ENCODE measurements at places on chromosomes 6 and 20. TPM values are rescaled to one million over a fixed set of nuclear protein-coding genes. Genes with fewer than 3 reads are reported as not detected.

TP53TG5 gene
- total RNA-seq = under 0.01 TPM

FKBP1C gene
- 0.26 TPM for total RNA-seq

B3GALT4 gene
- total RNA-seq = 11.1 TPM

SOD2 gene
- total RNA-seq = 1,558 TPM

CRIP3 gene
- total RNA-seq = 0.26 TPM

TRIM15 gene
- not detected for total RNA-seq

RBM38 gene
- 7.9 TPM for total RNA-seq

ACTR5 gene
- total RNA-seq = 5.9 TPM

GRM1 gene
- 0.17 TPM for total RNA-seq

BCAS1 gene
- under 0.01 TPM for total RNA-seq

SHLD1 gene
- total RNA-seq = 3.3 TPM

- DNase-seq = no peak
Observed at GRCh38 chr20:16514140-16514539, 59.1 kb downstream of the KIF16B start.

GRCh38 chr20:35563834-35564233 lies 22.0 kb downstream of the ERGIC3 start:
- no peak for DNase-seq

DNA sequence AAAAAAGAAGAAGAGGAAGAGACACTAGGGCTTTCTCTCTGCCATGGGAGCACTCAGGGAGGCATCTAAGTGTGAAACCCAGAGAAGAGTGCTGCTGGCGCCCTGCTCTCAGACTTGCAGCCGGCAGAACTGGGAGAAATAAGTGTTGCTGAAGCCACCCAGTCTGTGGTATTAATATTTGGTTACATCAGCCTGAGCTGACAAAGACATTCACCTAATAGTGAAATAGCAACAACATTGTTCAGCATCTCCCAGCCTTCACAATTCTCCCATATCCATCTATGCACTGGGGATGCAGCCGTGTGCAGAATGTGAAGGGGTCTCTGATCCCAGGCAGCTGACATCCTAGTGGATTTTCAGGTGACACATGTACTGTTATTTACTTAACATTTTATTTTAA lies 12.0 kb downstream of the KCNG1 start:
- no peak for DNase-seq

- DNase-seq = peak; percentile 46
Observed at GRCh38 chr20:62938105-62938888, at the start of gene GID8. GID8 (plus strand) TSS chr20:62938147; CDS start chr20:62941503, 3,356 bp downstream.

DNA sequence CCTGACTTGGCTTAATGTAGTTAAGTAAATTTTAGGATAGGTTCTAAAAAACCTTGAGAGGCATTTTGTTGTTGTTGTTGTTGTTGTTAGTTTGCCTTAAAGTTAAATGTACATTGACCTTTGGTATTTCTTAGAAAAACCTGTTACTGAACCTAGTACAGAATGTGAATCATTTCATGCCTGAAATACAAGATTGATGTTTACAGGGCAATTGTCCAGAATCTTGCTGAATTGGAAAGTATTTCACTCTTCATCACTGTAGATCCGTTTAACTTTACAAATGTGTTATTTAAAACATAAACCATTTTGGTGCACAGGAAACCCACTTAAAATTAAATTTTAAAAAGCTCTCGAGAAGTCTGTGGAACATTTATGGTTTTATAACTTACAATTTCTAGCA lies 75.0 kb downstream of the CEP57L1 start:
- no peak for DNase-seq

GRCh38 chr6:14944593-14944992 lies 301.3 kb upstream of the JARID2 start:
- DNase-seq = no peak

GRCh38 chr6:158287047-158287446 lies 25.2 kb upstream of the TULP4 start:
- DNase-seq = no peak

- DNase-seq = no peak
Observed at GRCh38 chr6:76840041-76840745, 623.1 kb downstream of the HTR1B start.

- no peak for DNase-seq
Observed at GRCh38 chr6:35161266-35161665, 20.1 kb upstream of the TCP11 start.

GRCh38 chr20:25206063-25206403 lies 10.5 kb downstream of the ENTPD6 start:
- no peak for DNase-seq

DNA sequence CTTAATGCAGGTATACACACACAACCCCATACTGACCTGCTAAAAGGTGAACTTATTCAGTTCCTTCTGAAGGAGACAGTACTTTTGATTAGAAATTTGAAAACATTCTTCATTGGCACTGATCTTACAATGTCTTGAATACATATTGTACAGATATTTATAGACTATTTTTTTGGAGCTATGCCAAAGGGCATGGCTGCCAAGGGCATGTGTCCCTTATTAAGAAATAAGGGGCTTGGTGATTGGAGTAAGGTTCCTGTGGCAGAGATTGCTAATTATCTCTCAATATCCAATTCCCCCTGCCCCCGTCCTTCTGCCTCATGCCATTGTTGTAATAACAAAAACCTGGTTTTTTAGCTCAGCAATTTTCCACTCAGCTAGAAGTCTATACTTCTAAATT lies 355.9 kb downstream of the FARS2 start:
- no peak for DNase-seq

- DNase-seq = no peak
Observed at GRCh38 chr20:50099113-50099512, 13.8 kb downstream of the UBE2V1 start.

DNA sequence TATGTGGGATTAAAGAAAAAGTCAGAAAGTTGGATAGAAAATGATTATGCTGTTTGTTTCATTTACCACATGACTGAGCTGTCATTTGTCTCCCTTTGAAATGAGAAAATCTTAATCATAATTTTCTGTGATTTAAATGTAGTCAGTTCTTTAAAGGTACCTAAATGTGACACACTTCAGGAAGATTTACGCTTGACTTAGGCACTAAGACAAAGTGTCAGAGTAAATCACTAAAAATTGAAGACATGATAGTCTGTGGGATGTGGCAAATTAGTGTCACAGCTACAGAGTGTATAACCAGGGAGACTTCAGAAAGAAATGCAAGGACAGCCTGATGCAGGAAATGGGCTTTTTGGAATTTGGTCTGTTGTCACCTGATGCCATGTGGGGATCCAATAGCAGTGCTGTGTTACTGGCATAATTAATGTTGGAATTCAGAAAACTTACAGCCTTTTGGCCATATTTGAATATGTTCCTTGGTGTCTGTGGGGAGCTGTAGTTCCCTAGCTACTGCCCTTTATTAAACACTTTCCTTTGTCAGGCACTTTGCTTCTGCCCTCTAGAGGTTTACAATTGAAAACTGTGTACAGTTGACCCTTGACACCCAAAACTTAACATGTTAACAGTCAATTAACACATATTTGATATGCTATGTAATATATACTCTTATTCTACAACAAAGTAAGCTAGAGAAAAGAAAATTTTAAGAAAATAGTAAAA lies 493.8 kb downstream of the UTRN start:
- no peak for DNase-seq

DNA sequence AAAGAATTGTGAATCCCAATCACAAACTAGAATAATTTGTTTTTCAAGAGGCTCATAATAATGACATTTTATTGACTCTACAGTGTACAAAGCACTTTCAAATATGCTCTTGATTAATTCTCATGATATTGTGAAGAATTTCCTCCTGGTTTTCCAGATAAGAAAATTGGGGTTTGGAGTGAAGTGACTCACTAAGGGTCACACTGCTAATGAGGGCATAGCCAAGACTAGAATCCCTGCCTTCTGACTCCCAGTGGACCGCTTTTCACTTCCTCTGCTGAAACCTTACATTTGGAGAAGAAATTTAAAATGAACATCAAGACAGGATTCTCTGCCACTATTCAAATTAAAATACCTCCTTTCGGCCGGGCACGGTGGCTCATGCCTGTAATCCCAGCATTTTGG lies 38.3 kb upstream of the LTV1 start:
- no peak for DNase-seq

- DNase-seq = peak; percentile 100
Observed at GRCh38 chr6:113018351-113019151, 671.4 kb downstream of the RFPL4B start.

GRCh38 chr6:137258170-137258569 lies 39.0 kb upstream of the IFNGR1 start:
- no peak for DNase-seq

DNA sequence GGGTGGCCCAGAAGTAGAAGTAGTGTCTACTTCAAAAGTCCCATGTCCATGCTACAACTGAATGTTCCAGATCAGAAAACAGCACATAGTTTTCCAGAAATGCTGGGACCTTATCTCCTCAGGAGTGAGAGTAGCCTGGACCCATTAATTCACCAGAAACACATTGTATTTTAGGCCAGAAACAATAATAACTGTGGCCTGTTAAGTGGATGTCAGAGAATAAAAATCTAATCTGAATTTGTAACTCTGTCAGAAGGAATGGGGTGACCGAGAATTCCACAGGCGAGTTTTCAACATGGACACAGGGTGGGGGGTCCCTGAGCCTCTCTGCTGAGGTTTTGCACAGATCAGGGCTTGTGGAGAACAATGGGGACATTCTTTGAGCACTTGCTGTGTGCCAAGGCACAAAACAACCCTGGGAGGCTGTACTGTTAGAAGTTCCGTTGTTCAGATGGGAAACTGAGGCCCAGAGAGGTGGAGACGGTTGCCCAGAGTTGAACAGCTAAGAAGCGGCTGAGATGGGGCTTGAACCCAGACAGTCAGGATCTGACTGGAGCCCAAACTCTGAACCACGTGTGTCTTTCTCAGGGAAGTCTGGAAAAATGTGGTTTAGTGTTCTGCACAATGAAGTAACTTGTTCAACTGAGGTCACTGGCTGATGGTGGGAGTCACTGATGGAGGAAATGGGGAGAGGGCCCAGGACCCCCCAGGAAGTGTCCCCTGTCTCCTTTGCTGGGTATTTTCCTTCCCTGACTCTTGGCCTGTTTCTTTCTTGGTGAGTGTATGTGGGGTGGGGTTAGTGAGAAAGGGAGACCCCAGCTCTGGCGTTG lies 44.2 kb downstream of the SNAI1 start:
- DNase-seq = no peak

- DNase-seq = peak; percentile 28
Observed at GRCh38 chr20:49610691-49611538, 43.0 kb upstream of the PTGIS start.

- DNase-seq = no peak
Observed at GRCh38 chr6:119322034-119322433, 27.5 kb downstream of the MAN1A1 start.

- peak; percentile 23 for DNase-seq
Observed at GRCh38 chr6:11140056-11140455, 28.5 kb upstream of the ERVFRD-1 start.

DNA sequence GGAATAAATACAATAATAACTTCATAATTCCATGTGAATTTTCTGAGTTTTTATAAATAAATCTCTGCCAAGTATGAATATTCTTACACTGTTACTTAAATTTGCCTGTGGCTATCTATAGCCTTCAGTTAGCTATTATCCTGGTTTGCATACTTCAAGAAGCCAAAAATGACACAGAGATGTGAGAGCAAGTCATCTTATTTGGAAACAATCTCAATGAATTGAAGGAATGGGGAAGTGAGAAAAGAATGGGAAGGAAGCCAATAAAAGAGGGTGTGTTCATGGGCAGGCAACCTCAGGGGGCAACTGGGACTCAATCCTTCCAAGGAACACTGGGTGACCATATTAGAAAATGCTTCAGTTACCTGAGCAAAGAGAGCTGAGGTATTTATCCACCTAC lies 9.9 kb downstream of the HAO1 start:
- DNase-seq = no peak

- DNase-seq = no peak
Observed at GRCh38 chr6:88445188-88445965, 279.2 kb upstream of the CNR1 start.

GRCh38 chr20:52179331-52180179 lies 12.0 kb downstream of the ZFP64 start:
- DNase-seq = no peak

GRCh38 chr20:931401-931800 lies 15.3 kb upstream of the ANGPT4 start:
- no peak for DNase-seq

DNA sequence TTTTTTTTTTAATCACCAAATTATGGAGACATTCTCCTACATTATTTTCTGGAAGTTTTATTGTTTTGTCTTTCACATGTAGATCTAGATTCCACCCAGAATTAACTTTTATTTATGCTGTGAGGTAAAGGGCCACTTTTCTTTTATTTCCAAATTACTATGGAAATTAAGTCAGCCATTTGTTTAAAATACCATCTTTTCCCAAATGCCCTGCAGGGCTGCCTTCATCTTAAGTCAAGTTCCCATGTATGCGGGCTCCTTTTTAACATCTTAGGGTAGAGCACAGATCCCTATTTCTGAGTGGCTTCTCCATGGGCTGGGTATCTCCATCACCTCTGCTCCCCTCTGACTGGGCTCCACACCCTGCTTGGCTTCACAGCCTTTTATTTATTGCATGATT lies 348.4 kb downstream of the SOX4 start:
- DNase-seq = no peak

GRCh38 chr6:46170357-46171289 lies at the start of gene ENPP5:
ENPP5 (minus strand) TSS chr6:46170980; CDS start chr6:46168262, 2,718 bp downstream.
- DNase-seq = peak; percentile 12

- DNase-seq = peak; percentile 5
Observed at GRCh38 chr20:15930311-15931305, 642.6 kb downstream of the KIF16B start.

DNA sequence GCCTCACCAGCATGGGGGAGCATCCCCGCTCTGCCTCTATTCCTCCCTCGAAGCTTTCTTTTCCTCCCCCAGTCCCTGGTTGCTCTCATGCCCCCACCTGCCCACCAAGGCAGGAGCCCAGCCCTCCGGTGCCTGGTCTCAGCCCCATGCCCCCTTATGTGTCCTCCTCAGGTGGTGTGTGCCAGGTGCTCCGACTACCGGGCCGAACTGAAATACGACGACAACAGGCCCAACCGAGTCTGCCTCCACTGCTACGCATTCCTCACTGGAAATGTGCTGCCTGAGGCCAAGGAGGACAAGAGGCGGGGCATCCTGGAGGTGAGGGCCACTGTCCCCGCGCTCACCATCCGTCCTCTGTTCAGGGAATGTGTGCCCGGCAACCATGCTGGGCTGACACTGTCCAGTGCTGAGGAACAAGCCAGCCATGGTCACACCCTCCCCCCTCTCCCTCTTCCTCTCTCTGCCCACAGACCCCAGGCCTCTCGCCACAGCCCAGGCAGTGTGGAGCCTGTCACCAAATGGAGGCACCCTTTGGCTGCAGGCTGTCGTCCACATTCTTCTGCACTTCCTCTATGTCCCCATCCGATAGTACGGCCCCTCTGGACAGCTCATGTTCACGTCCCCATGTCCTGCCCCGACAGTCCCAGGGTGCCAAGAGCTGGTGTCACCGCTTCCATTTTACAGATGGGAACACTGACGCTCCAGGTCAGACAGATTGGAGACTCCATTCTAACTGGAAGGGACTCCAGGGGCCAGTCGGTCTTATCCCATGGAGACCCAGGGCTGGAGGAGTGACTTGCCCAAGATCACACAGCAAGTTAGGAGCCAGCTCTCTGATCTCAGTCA lies 20.4 kb downstream of the FGD2 start:
- no peak for DNase-seq
